ENCODE measurements at places on chromosomes 1 and 21. TPM values are rescaled to one million over a fixed set of nuclear protein-coding genes. Genes with fewer than 3 reads are reported as not detected.

- peak; percentile 86 for DNase-seq
Measured at GRCh38 chr1:44835738-44836675, 7.0 kb downstream of the PTCH2 start.

- no peak for DNase-seq
Measured at GRCh38 chr1:111660204-111661150, 40.9 kb downstream of the RAP1A start.

- DNase-seq, result no peak
Measured at GRCh38 chr1:10830961-10831668, 34.7 kb upstream of the CASZ1 start.

DNA sequence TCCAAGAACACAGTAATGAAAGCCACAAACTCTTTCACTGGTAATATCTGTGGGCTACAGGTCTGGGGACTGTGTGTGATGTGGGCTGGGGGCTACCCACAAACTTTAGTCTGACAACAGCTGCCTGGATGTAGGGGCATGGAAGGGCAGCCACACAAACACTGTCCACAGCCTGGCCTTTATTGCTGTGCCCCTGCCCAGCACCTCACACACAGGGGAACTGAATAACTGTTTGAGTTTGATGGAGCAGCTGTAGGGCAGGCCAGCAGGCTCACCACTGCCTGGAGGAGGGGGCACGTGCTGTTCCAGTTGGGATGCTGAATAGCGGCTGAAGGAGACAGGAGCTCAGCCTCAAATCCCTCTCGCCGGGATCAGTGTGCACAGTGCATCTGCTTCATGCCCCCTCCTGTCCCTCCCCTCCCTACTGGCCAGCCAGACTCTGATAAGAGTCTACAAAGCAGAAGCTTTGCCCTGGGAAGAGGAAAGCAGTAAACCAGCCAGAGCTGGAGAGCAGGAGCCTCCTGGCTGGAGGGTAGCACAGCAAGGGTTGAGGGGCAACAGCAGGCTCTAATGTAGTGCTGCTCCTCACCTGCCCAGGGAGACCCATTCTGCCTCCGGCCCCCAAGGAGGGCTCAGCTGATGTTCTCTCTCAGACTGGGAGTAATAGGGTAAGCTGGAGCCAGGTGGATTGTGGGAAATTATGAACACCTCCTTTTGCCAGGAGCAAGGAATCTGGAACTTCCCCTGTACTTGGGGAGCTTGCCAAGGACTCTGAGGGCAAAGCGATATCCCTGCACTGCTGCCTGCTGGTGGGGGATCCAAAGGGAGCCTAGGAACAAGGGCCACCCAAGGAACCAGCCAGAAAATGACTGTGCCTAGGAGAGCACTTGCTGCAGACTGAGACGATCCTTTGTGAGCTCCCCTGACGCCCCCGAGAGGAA is 70.2 kb upstream of the GOLT1A start:
- no peak for DNase-seq

- no peak for DNase-seq
Measured at GRCh38 chr1:54099061-54099610, 45.7 kb downstream of the TCEANC2 start.

Gene DEPDC1
- total RNA-seq, result 0.20 TPM

Gene OR10Z1
- total RNA-seq, result not detected

Gene AQP10
- total RNA-seq, result not detected

Gene TRIM58
- 0.18 TPM for total RNA-seq
